GM04503 (cell line): ENCODE measurements at places on chromosomes 5 and 9.

DNA sequence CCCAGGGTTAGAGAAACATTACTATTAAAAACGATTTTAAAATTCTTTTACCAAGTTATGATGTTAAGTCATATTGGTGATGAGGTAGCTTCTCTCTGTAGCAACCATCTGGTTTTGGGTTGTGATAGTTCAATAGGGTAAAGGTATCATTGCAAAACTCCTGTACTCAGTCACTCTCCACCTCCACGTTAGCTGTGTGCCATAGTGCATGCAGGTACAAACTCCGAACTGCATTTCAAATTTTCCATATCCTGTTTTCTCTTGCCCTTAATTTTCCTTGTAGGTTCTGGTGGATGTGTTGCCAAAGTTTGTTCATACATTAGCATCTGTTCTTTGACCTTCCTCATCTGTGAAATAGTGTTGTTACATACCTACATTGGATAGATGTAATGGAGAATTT lies 53.1 kb upstream of the ARRDC3 start:
- no peak for DNase-seq

- no peak for DNase-seq
These were observed 13.6 kb upstream of the HAVCR1 start for GRCh38 chr5:157072508-157072907.

DNA sequence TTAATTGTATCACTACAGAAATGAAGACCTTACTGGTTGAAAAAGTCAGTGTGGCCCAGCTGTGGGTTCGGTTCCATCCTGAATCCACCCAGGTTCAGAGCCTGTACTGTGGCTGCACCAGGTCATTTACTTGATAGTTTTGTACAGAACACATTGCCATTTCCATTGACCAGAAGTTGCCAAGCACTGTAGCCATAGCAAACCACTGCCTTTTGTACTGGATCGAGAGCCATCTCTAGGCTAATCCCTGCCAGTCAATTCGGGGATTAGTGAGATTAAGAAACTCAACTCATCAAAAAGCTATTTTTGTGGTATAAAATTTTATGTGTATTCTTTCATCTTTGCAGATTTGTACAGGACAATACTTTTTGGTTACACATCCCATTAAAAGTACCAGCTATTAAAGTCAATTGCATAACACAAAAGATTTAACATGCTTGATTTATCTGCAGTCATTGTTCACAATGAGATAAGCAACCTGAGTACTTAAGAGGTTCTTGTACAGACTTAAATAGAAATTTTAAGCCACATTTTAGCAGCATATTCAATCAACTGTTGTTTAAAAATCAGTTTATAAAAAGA lies 108.5 kb upstream of the OTULINL start:
- no peak for DNase-seq

GRCh38 chr9:116905171-116905588 lies 218.1 kb downstream of the TRIM32 start:
- no peak for DNase-seq

GRCh38 chr5:110873773-110874437 lies 135.1 kb downstream of the SLC25A46 start:
- DNase-seq, result no peak

GRCh38 chr9:72464857-72465592 lies 56.4 kb upstream of the TMC1 start:
- DNase-seq, result no peak
